ENCODE measurements at places on chromosomes 4 and X.
A peak's percentile ranks its signal among the peaks of the same experiment; 100 is the strongest.

- DNase-seq: no peak
Observed at GRCh38 chr4:171353535-171353934, 459.7 kb upstream of the GALNTL6 start.

DNA sequence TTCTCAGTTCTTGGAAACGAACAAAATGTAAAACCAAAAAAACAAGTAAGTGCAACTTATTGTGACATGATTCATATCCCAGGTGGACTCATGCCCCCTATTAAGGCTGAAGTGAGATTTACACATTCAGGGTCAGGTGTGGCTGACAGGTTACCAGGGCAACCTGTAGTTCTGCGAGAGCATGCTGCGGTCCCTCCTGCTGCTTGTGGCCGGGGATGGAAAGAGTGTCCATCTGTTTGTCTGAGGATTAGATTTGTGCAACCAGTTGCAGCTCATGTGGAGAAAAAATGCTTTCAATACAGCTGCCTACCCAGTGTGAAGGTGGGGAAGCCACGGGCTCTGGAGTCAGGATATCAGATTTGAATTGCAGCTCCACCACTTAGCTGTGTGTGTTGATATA, 78.8 kb downstream of the FAM184B start:
- DNase-seq: no peak

DNA sequence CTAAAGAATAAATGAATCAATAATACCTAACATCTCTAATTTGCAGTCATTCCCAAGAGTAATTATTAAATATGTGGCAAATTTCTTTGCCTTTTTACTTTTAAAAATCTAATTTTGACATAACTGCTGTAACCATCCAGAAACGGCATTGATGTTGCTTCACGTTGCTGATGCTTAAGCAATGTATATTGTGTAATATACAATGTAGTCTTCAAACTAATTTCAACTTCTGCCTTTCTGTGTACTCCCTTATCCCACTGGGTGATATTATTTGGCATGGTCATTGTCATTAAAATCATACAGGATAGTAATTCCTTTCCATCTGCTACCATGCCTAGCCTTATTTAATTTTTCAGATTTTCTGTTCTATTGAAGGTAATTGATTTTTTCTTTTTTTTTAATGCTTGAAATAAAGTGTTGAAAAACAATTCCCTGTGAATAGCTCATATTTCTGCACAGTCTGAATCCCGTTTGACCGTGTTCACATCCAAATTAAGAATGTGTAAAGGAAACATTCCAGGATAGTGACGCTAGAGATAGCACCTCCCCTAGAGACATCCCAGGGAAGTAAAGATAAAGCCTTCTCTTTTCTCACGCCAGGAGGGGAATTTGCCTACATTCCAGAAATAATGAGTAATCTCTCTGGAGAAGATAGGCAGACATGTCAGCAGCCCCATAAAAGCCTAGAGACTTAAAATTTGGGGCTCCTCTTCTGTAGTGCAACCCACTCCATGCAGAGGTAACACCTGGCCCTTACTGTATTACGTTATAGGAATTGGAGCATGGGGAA, 8.6 kb downstream of the FAM200B start:
- DNase-seq: no peak

GRCh38 chr4:180950377-180950776, 1292.8 kb upstream of the TENM3 start:
- no peak for DNase-seq

- no peak for DNase-seq
Observed at GRCh38 chr4:155009288-155009687, 199.1 kb upstream of the NPY2R start.

DNA sequence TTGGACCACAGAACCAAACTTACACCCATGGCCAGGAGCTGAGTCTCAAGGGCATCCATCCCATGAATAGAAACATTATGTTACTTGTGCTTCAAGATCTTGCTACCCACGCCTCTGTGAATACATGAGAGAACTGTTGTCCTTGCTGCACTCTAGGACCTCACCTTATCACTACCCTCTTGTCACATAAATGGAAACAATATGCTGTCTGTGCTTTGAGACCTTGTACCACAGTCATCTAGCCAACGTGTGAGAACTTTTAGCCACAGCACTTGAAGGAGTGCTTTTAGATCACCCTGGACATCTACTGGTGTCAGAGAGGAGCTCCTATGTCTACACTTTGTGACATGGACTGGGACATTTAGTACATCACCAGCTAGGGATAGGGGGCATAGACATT, 30.7 kb upstream of the HUWE1 start:
- peak; percentile 13 for DNase-seq

DNA sequence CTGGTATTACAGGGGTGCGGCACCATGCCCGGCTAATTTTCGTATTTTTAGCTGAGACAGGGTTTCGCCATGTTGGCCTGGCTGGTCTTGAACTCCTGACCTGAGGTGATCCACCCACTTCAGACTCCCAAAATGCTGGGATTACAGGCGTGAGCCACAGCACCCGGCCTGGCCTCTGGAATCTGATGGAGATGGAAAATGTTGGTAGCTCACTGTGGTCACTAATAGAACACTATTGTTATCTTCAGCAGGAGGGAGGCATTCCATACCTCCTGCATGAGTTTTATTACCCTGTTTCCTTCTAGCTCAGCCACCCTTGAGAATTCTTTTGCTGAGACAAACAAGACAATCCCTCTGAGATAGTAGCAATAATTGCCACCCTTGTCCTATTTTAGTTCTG, 105.0 kb downstream of the SHROOM3 start:
- no peak for DNase-seq

- no peak for DNase-seq
Observed at GRCh38 chr4:56870946-56871345, 36.8 kb upstream of the REST start.

DNA sequence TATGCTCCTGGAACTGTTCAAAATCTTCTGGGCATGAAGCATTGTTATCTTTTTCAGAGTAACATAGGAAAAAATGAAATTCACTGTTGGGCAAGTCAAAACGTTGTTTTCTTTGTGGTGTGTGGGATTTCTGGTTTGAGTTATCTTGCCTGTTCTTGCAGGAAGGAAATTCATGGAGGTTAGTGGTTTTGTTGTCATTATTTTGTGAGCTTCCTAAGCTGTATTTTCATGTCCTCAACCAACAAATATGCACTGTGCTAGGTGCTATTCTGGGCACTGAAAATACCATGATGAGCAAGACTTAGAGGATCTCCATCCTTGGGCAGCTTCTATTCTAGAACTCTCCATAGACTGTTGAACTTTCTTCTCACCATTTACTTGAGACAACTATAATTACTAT, 16.9 kb downstream of the SPINK2 start:
- DNase-seq: no peak

- no peak for DNase-seq
Observed at GRCh38 chr4:68410149-68410548, 37.1 kb upstream of the TMPRSS11E start.

DNA sequence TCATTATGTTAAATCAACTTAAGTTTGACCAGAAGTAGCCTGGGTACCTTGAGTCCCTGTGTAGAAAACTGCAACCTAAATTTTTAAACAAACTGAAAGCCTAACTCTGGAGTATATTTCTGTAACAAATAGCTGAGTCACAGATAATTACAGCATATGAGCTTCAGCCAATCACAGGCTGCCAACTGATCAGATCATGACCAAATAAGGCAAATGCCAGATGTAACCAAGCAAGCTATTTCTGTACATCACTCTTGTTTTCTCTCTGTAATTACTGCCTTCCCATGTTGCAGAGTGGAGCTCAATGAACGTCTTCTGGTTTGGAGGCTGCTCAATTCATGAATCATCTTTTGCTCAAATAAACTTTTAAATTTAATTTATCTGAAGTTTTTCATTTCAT, 980.9 kb upstream of the DIAPH2 start:
- no peak for DNase-seq

- DNase-seq: no peak
Observed at GRCh38 chr4:103429283-103429682, 231.1 kb upstream of the CENPE start.

DNA sequence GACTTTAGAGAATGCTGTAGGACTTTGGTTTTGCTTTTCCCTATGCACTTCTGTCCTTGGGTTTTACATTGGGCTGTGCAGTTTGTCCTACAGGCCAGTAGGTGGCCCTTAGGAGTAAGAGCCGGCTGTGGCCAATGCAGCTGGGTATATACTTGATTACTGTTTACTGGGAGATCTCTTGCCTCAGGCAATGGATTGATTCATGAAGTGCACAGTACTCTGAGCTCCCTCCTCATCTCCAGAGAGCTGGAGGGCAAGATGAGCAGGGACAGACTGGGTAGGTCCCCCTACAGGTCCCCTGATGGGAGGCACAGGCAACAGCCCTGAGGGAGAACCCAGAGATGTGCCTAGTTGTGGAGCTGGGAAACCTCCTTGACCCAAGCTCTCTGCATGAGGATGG, 103.8 kb upstream of the QRFPR start:
- DNase-seq: no peak

DNA sequence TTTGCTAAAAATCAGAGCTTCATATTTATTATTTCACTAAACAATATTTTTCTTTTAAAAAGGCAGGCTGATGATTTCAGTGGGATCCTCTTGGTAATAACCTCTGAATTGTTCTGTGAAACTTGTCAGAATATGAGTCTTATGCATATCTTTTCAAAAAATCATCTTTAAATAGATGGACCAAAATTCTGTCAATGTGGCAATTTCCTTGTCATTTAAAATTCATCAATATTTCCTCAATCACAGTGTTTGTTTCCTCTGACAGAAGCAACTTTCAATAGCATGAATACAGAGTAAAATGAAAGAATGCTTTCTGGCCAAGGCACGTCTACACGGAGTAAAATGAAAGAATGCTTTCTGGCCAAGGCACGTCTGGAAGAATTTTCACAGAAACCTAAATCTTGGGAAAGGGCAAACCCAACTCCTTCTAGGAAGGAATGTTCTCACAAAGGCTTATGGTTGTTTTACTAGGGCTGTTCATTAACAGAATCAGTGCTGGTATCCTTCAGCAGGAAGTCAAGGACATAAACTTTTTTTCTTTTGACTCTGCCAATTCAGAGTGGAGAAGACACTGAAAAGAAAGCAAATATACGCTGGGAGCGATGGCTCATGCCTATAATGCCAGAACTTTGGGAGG, 99.0 kb upstream of the GPR34 start:
- no peak for DNase-seq

DNA sequence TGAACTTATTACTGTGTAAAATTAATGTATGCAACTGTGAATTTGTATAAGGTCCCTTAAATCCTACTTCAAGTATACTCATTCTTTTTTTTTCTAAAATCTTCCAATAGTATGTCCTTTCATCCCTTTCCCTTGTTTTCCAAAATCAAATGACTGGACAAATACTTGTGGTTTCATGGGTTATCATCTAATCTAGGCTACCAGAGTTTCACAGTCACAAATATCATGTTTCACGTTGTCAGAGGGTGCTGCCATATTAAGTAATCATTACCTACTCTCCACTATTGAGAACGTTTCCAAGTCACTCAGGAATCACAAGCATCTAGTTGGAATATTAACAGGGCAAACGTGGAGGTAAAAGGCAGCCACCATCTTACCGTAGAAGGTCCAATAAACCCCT, 1235.0 kb upstream of the TENM3 start:
- DNase-seq: no peak

- DNase-seq: no peak
Observed at GRCh38 chr4:109662771-109663170, 40.5 kb downstream of the CASP6 start.

DNA sequence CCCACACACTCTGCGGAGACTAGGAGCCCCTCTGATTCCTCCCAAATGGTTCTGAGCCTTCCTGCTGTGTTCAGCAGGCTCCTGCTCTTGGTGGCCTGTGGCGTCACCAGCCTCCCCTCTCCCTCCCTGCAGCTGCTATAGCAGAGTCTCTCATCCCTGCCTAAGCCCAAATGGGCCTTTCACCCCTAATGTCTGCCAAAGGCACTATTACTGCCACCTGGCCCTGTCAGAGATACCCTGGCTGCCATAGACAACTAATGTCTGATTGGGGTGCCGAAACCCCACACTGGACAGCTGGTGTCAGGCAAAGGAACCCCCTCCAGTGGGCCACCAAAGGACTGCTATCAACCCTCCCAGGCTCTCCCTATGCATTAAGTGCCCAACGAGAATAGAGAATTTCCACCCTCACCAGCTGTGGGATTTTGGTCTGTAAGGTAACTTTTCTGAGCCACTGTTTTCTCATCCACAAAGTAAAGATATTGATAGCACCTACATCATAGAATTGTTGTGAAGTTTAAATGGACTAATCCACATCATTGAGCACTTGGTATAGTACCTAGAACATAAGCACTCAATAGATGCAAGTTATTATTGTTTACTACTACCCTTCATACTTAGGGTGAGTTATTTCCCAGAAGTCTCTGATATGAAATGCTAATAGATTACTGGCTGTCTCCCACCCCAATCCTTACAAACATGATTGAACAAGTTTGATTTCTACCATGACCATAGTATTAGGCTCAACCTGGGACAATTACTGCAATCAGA, 421.3 kb downstream of the MID1IP1 start:
- DNase-seq: no peak

GRCh38 chr4:10203851-10204250, 87.3 kb upstream of the WDR1 start:
- DNase-seq: no peak

- no peak for DNase-seq
Observed at GRCh38 chr4:52752936-52753335, 1.7 kb upstream of the ERVMER34-1 start.

DNA sequence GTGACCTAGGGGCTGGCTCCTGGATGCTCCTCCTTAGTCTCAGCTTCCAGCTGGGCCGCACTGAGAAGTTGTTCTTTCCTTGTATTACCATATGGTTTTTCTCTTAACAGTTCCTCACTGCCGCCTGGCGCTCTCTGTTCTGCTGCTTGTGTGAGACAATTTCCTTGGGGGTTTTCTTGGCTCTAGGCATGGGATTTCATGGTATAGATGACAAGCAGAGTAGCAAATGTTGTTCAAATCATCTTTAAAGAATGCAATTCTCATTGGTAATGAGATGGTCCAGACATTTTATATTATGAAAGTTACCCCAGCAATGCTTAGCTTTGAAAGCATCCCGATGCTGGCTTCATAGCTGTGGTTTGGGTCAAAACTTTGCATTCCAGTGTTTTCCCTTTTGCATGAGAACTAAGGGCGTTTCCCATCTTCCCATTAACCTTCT, 37.6 kb downstream of the SEPTIN11 start:
- no peak for DNase-seq

GRCh38 chrX:131216828-131217227, 72.3 kb downstream of the IGSF1 start:
- no peak for DNase-seq
